ENCODE measurements at places on chromosomes 3 and 15.

DNA sequence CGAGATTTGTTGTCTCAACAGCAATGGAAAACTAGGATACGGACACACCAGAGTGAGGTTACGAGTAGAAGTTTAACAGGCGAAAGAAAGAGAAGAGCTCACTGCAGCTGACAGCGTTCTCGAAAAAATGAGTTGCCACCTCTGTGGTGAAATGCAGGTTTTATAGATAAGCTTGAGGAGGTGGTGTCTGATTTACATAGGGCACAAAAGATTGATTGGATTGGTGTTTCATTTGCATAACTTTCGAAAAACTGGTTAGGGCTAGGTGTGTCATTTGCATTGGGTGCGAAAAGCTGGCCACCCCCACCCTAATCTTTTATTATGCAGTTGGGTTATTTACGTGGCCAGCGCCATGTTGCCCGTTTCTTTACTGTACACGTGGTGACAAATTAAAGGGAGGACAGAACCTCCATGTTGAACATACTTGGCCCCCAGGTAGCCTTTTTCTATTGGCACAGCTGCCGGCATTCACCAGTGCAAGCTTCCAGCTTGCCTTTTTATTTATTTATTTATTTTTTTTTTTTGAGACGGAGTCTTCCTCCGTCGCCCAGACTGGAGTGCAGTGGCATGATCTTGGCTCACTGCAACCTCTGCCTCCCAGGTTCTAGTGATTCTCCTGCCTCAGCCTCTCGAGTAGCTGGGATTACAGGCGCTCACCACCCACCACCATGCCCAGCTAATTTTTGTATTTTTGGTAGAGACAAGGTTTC lies 8.3 kb downstream of the IFT122 start:
- no peak for DNase-seq

GRCh38 chr15:92385096-92385495 lies 8.6 kb upstream of the ST8SIA2 start:
- no peak for DNase-seq

GRCh38 chr3:20511863-20512505 lies 326.0 kb upstream of the SGO1 start:
- no peak for DNase-seq

- DNase-seq = no peak
These were observed 327.9 kb downstream of the PTPRG start for GRCh38 chr3:61889259-61889658.

DNA sequence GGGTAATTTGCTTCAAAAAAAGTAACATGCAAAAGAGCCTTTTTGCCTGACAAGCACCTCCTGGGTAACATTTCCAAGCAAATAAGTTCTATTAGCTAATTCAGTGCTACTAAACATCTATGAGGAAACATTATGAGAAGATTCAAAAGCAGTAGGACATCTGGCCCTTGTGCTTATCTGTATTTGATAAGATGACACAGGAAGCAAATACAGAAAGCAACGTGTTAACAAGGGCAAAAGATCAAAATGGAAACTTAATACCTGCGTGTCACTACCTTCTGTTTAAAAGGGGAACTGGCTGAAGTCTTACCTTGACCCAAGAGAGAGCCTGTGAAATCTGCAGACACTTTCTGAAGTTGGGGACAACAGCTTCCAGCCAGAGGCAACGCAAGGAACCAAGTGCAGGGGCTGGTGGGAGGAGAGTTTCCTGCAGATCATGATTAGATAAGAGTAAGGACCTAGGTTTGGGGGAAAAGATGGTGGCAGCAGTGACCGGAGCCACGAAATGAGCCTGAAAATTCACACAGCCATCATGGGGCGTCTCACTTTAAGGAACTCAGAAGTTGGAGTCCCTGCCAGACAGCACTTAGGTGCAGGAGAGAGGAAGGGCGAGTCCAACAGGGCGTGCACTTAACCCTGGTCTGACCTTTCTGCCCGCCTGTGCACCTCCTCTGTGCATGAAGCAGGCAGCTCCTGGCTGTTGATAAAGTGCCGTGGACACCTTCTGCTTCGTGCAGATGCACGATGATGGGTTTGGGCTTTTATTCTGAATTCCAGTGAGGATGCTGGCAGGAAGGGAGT lies 153.6 kb upstream of the BHLHE40 start:
- no peak for DNase-seq

DNA sequence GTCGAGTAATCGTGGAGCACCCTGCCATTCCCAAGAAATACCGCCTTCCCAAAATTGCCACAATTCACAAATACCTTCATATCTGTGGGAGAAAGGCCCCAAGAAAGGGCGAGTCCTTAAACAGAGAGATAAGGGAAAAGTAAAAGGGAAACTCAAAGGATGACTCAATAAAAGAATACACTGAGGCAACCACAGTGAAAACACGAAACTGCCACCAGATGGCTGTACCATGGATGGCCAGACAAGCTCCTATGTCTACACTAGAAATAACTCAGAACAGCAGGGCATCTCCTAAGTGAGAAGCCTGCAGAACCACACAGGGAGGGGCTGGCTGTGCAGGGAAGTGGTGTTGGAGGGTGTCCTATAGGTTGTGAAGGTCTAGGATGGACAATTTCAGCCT lies 25.0 kb downstream of the SRGAP3 start:
- no peak for DNase-seq
